ENCODE measurements at places on chromosomes 5 and 9. TPM values are rescaled to one million over a fixed set of nuclear protein-coding genes. Genes with fewer than 3 reads are reported as not detected.

Gene OBP2B
- total RNA-seq = not detected

Gene MSX2
- 0.62 TPM for total RNA-seq

Gene ALG2
- 22.9 TPM for total RNA-seq

Gene TLR4
- 8.8 TPM for total RNA-seq

Gene GFI1B
- total RNA-seq = 0.51 TPM

Gene ADRB2
- 20.9 TPM for total RNA-seq

Gene LPAR1
- total RNA-seq = 61.5 TPM

Gene HAVCR1
- not detected for total RNA-seq

Gene RXRA
- 30.3 TPM for total RNA-seq

All from tongue (tissue), 3 donors.